Stimulated activated CD8-positive, alpha-beta memory T cell treated with anti-CD3 and anti-CD28 coated beads, Interleukin-4, amount 100 ng/mL, for 4 hours (primary cell): ENCODE measurements at places on chromosomes 3 and 15.

- DNase-seq = no peak
These were observed 104.2 kb upstream of the PFN2 start for GRCh38 chr3:150074697-150075416.

DNA sequence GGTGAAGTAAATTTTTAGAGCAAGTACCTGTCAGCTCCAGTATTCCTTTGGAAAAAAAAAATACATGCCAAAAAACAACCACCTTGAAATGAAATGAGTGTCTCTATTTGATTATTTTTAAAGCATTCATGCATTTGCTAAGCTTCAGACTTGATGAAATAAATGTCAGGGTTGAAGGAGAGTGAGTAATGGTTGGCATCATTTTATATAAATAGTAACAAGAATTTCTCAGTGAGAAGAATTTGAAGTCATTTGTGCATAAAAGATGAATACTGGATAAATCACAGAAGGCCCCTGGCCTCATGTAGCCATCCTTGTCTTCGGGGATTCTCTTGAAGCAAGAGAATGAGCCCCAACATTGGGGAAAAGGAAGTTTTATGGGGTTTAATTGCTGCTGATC, 318.4 kb downstream of the LPP start:
- DNase-seq = no peak

GRCh38 chr3:65810302-65810701, 228.4 kb downstream of the MAGI1 start:
- no peak for DNase-seq

- no peak for DNase-seq
These were observed 10.3 kb downstream of the MAN2C1 start for GRCh38 chr15:75357976-75358673.

- peak; percentile 70 for DNase-seq
These were observed 308.4 kb downstream of the RPLP1 start for GRCh38 chr15:69760890-69761568.
